Regular cardiac myocyte (primary cell): ENCODE measurements at places on chromosomes 3 and 15. TPM values are rescaled to one million over a fixed set of nuclear protein-coding genes. Genes with fewer than 3 reads are reported as not detected.

KLHL40 gene
- not detected in 2 replicates for total RNA-seq

FOXB1 gene
- not detected in 2 replicates for total RNA-seq

FMN1 gene
- total RNA-seq = 0.58 and 0.85 TPM in 2 replicates

PLA2G4F gene
- not detected in 2 replicates for total RNA-seq

IL5RA gene
- total RNA-seq = not detected in 2 replicates

PLSCR5 gene
- total RNA-seq = not detected in 2 replicates

TRIM42 gene
- not detected in 2 replicates for total RNA-seq

GP5 gene
- 0.19 and 1.1 TPM in 2 replicates for total RNA-seq

SPG21 gene
- total RNA-seq = 62.5 and 73.0 TPM in 2 replicates

ISG20 gene
- 3.7 and 10.7 TPM in 2 replicates for total RNA-seq
